ENCODE measurements at places on chromosomes 12 and 14. TPM values are rescaled to one million over a fixed set of nuclear protein-coding genes. Genes with fewer than 3 reads are reported as not detected.

The CD163L1 gene
- not detected for total RNA-seq

The ARHGAP9 gene
- not detected for total RNA-seq

The ALDH2 gene
- 22.3 TPM for total RNA-seq

GRCh38 chr12:53330671-53331070 lies 5.5 kb downstream of the SP7 start:
- no peak for DNase-seq

- DNase-seq = peak; percentile 30
Measured at GRCh38 chr14:54325766-54326165, 71.0 kb upstream of the CDKN3 start.

- DNase-seq = no peak
Measured at GRCh38 chr14:85953265-85953664, 423.3 kb downstream of the FLRT2 start.
